ENCODE measurements at places on chromosomes 16 and 17. TPM values are rescaled to one million over a fixed set of nuclear protein-coding genes. Genes with fewer than 3 reads are reported as not detected.

DNA sequence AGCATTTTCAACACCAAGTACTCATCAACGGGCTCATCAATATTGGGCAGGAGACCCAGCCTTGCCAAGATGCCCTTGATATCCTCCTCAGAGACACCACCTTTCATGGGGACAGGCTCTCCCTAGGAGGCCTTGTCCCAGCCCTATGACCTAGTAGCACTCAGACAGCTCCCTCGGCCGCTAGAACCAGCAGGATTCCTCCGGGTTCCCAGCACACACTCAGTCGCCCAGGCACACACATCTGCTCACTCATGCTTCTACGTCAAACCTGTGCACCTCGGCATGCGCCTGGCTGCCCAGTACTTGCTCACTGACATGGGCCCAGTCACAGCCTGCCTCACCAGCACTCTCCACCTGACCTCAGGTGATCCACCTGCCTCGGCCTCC lies 17.0 kb downstream of the SRCIN1 start:
- no peak for DNase-seq

GRCh38 chr17:50094753-50095619 lies at the start of gene PDK2:
Gene PDK2 (plus strand): TSS chr17:50095351. CDS start chr17:50095436, 85 bp downstream.
- DNase-seq: peak; percentile 96

- no peak for DNase-seq
These were observed 196.6 kb downstream of the ZNF423 start for GRCh38 chr16:49659356-49659755.

DNA sequence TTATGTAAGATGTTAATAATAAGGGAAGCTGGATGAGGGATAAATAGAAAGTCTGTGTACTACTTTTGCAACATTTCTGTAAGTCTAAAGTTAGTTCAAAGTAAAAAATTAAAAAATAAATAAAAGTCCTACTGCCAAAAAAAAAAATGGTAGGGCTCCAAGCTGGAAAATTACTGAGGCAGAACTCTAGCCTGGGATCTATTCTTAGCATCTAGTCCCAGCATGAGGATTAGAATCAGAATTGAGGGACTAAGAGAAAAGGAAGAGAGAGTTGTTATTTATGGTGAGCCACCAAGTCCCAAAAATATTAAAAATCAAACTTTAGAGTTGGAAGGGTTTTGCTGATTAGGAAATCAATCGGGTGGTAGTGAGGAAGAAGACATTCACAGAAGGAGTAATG lies 110.3 kb downstream of the CYB561 start:
- no peak for DNase-seq

GRCh38 chr16:46620266-46621005 lies 743 bp downstream of the SHCBP1 start:
- DNase-seq: peak; percentile 17

DNA sequence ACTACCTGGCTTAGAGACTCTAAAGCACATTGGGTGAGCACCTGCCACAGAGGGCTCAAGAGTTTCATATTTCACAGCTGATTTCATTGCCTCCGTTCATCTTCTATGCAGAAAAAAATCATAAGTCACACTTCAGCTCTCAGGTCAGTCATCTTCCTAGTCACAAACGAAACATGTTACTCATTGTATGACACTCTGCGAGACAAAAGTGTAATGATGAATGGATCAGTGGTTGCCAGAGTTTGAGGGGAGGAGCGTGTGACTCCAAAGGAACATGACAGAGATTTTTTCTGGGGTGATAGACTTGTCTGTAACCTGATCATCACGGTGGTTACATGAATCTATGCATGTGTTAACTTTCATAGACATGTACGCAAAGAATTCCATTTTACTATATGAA lies 195.2 kb upstream of the CNTNAP4 start:
- no peak for DNase-seq

- DNase-seq: no peak
These were observed 33.6 kb downstream of the TEKT5 start for GRCh38 chr16:10660950-10661635.

- peak; percentile 41 for DNase-seq
These were observed 470 bp downstream of the DCUN1D3 start for GRCh38 chr16:20899477-20900298.

Gene PLD6
- total RNA-seq: 0.98 TPM

- no peak for DNase-seq
These were observed 458.8 kb upstream of the HSBP1 start for GRCh38 chr16:83348991-83349390.

- no peak for DNase-seq
These were observed 7.3 kb downstream of the ATP2A3 start for GRCh38 chr17:3956983-3957382.

Data from left colon (tissue), 2 donors.